Small intestine (tissue), 16 donors: ENCODE measurements at places on chromosomes 1 and 21.

DNA sequence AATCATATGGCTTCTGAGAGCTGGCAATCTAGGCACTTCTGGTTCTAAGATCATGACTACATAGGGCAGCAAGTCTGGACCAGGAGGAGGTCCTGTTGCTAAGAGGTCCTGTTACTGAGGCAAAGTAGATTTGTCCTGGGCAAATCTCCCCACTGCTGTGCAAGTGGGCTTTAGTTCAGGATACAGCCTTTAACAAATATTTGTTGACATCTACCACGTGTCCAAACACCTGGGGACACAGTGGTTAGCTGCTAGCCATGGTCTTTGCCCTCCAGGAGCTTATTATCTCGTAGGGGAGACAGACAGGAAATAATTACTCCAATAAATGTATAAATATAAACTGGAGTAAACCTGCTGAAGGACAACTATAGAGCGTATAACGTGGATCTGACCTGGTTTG, 3.2 kb downstream of the CGN start:
- peak; percentile 89 for DNase-seq

- peak; percentile 84 for DNase-seq
These were observed 470.1 kb upstream of the PLXNA2 start for GRCh38 chr1:208714323-208714722.

- DNase-seq: no peak
These were observed 347.2 kb downstream of the MATN1 start for GRCh38 chr1:30376054-30376697.

GRCh38 chr1:51515312-51515960, 3.6 kb downstream of the EPS15 start:
- DNase-seq: no peak

DNA sequence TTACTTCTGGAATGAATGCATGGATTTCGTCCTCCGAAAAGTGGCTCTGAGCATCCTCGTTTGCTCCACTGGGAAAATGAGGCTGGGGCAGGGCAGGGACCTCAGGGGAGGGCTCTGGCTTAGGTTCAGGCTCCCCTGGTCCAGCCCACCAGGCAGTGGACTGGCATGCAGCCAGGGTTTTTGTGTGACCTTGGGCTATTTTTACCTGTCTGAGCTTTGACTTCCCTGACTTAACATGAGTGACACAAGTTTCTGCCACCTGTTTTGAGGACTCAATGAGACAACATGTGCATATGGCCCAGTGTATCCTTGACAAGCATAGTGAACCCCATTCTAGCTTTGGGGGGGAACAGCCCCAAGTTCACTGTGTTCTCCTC, 32.6 kb upstream of the EDN2 start:
- DNase-seq: no peak

DNA sequence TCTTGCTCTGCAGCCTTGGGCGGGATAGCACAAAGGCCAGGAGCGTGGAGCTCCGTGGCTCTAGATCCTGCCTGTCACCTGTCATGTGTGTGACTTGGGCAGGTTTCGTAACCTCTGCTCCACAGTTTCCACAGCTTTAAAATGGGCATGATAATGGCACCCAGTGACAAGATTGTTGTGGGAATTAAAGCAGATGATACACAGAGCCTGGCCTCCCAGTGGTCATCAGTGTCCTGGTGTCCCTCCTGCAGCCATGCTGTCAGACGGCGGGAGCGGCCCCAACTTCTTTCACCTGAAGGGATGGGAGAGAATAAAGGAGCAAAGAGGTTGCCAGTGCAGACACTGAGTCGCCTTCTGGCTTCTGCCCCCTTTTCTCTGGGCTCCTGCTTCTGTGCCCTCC, 61.5 kb downstream of the SLC37A1 start:
- no peak for DNase-seq

- no peak for DNase-seq
These were observed 24.2 kb downstream of the POFUT2 start for GRCh38 chr21:45263534-45263933.

GRCh38 chr1:25148673-25149300, 83.5 kb downstream of the SYF2 start:
- DNase-seq: peak; percentile 42

GRCh38 chr1:206715552-206716158, 30.9 kb downstream of the MAPKAPK2 start:
- no peak for DNase-seq

GRCh38 chr1:215623162-215623561, 56.1 kb downstream of the KCTD3 start:
- DNase-seq: no peak

GRCh38 chr1:176741181-176741580, 278.2 kb downstream of the PAPPA2 start:
- no peak for DNase-seq

DNA sequence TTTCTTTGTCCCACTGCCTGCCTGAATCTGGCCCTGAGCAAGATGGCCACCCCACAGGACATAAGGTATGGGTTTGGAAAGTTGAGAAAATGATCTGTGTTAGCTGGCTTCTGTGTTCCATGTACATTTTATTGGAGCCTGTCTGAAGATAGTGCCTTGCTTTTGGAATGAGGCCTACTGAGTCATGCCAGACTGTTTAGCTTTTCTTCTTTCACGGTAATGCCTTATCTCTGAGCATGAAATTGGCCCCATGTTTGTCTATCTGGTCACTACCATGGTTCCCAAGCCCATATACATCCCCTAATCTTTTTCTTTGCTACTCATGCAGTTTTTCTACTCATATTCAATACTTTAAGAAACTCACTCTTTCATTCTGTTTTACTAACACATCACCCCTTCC, 85.1 kb upstream of the LMO4 start:
- DNase-seq: no peak

- DNase-seq: no peak
These were observed 57.9 kb upstream of the ADARB1 start for GRCh38 chr21:45016406-45017038.

- DNase-seq: no peak
These were observed 312.0 kb upstream of the TMPRSS15 start for GRCh38 chr21:18715606-18716005.

- DNase-seq: no peak
These were observed 11.3 kb downstream of the SMIM1 start for GRCh38 chr1:3783651-3784474.
